ENCODE measurements at places on chromosomes 12 and 14.

- DNase-seq, result no peak
These were observed 210.4 kb downstream of the EXOC5 start for GRCh38 chr14:57058319-57058718.

DNA sequence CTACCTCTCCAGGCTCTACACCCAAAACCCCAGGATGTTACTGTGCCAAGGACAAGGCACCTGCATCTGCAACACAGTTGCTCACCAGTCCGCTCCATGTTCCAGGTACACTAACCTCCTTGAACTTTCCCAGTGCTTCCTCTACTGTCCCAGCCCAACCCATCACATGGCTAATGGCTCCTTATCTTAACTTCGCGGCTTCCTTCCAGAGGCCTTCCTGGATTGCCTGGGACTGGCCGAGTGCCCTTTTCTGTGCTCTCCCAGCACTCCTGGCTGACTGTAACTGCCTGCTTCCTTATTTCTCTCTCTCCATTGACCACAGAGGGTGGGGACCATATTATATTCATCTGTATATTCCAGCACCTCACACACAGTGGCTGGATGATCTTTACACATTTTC, 20.9 kb downstream of the POMT2 start:
- DNase-seq, result no peak

DNA sequence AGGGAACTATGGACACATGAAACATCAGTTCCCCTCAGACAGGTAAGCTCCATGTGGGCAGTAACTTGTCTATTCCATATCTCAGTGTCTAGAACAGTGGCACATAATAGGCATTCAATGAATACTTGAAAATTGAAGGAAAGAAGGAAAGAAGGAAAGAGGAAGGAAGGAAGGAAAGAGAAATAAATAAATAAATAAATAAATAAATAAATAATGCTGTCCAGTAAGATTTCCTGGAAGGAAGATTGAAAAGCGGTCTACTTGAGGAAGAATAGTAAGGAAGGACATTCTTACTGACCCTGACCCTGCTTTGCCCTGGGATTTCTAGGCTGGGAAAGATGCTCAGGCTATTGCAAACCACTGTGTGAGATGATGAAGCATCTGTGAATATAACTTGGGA, 91.5 kb downstream of the PTPRR start:
- DNase-seq, result no peak

DNA sequence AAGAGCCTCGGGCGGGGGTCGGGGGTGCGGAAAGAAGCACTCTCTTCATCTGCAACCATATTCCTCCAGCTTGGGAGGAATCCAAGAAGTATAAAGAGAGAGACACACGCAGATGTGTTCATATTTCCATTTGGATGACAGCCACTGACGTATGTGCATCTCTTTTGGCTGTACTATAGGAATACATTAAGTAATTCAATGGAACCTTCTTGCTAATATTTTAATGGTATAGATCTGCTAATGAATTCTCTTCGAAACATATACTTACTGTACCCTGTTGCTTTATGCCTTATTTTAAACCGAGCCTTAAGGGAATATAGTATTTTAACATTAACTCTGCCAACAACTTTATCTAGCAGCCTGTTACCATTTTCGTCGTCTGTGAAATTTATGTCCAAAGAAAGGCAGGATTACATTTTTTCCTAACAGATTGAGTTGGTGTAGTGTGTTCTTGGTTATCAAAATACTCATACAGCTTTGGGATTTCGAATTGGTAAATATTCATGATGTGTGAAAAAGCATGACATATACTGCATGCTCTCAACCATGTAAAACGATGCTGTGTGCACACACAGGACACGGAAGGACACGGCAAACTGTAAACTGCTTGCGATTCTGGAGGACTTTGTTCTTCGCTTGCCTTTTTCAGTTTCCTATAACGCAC, 84.5 kb downstream of the CCDC88C start:
- DNase-seq, result no peak

GRCh38 chr12:26043135-26044006, 81.5 kb downstream of the BHLHE41 start:
- no peak for DNase-seq

GRCh38 chr14:29734732-29735131, 192.9 kb downstream of the PRKD1 start:
- DNase-seq, result no peak

- DNase-seq, result no peak
These were observed 147.1 kb downstream of the MED13L start for GRCh38 chr12:116130431-116130830.

DNA sequence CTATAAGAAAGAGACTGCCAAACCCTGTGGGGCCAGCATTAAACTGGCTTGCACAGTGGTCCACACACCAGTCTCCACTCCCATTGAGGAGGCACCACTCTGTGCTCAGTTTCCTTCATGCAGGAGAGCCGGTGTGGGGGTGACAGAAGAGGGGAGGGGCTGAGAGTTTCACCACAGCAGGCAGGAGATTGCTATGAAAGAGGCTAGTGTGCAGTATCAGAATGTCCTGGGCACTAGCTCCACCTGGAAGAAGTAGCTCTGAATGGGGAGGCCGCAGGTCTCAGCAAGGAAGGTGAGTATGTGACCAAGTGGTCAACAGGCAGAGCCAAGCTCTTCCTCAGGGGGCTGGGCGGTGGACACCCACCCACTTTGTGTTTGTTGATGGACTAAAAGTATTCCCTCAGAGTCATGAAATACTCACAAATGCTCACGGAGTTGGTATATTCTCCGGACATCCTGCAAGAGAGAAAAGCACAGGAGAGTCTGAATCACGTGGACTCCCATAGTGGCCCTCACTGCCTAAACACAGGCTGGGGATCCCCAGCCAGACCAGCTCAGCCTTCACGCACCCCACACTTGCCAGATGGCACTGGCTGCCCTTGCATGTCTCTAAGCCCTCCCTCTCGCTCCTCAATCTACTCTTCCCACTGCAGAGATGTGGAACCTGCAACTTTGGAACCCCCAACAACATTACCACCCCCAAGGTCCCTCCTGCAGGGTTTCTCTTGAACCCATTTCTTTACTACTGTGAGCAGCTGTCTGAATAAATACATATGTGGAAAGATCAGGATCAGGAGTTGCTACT, 7.8 kb upstream of the KRT72 start:
- DNase-seq, result no peak

DNA sequence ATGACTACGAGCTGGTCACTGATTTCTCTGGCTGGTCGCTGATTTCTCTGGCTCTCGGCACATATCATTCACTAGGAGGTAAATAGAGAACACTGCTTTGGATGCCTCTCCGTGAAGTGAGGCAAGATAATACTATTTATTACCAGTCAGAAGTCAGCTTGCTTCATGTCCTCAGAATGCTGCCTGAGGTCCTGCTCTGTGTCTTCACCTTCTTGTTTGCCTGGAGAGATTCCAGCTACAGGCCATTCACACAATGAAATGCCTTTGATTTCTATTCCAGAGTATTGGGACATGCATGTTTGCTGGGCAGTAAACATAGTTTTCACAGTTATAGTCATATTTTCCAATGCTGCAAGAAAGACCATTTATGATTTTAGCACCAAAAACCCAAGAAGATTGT, 106.7 kb downstream of the AEBP2 start:
- no peak for DNase-seq

DNA sequence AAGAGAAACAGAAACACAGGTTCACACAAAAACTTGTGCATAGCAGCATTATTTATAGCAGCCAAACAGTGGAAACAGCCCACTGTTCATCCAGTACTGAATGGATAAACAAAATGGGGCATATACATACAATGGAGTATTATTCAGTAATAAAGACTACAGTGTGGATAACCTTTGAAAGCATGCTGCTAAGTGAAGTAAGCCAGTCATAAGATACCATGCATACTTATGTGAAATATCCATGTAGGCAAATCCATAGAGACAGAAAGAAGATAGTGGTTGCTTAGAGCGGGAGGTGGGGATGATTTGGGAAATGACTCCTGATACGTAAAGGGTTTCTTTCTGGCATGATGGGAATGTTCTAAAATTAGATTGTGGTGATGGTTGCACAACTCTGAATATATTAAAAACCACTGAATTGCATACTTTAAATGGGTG, 99.4 kb downstream of the CRADD start:
- DNase-seq, result no peak

DNA sequence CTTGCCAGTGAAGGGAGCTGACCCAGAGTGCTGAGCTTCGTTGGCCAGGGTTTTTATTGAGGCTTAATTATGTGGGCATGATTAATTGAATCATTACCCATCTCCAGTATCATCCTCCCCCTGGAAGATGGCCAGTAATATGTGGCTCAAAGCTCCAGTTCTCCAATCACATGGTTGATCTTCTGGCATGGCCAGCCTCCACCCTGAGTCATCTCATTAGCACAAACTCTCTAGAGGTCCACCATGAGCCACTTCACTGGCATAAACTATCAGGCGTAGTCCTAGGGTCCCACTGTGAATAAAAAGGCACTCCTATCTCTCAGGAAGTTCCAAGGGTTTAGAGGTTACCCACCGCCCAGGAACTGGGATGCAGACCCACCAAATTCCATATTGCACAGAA, 135.0 kb downstream of the ANO6 start:
- DNase-seq, result no peak

- DNase-seq, result no peak
These were observed 26.3 kb downstream of the SLC15A4 start for GRCh38 chr12:128797119-128798118.

- no peak for DNase-seq
These were observed 66.9 kb upstream of the NRXN3 start for GRCh38 chr14:78103271-78103670.

DNA sequence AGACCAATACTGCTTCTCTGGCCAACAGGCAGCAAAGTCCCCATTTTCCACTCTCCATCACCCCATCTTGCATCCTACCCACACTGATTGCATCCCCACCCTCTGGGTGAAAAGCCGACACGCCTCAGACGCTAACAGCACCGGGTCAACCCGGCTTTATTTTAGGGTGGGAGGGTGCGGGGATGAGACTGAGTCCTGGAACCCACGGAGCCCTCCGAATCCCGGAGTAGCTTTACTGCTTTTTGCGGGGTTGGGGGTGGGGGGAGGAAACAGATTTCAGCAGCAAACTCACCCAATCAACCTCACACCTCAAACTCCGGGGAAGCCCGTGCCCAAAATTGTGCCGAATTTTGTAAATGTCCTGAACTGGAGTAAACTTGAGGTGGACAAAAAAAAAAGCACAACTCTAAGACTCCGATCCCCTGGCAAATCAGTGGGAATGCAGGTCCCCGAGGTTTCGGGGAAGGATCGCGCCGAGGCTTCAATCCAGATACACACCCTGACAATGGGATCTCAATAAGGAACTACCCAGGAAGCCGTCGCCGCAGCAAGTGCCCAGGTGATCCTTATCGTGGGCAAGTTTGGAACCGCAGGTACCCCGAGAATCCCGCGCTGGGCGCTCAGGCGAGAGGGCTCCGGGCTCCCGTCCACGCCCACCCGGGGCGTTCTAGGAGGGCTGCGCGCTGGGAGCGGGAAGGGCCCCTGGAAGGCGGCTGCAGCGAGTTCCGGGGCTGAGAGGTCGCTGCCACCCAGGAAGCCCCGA, 1.1 kb downstream of the GCH1 start:
- no peak for DNase-seq

DNA sequence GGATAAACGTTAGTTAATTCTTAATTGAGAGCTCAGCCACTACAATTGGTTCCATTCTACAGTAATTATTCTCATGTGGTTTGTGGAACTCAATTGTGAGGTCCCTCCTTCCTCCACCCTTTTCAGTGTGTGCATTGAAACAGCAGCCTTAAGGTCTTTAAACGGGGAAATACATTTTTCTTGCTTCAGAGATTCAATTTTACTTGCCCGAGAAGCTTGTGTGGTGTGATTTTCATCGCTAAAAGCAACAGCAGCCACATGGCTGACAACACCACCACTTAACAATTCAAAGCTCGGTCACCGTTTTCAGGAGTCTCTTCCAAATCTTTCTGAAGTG, 733 bp upstream of the PPFIBP1 start:
- no peak for DNase-seq

DNA sequence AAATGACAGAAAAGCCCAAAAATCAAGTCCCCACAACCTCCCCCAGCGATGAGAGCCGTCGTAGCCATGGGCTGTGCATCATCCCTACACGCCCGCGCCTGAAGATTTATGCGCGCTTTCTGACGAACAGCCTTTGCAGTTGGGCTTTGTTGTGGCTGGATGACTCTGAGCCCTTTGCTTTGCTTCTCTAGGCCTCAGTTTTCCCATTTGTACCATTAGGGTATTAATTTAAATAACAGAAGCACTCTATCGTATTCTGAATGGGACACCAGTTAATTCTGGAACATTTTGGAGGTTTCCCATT, 24.2 kb downstream of the SFSWAP start:
- no peak for DNase-seq

DNA sequence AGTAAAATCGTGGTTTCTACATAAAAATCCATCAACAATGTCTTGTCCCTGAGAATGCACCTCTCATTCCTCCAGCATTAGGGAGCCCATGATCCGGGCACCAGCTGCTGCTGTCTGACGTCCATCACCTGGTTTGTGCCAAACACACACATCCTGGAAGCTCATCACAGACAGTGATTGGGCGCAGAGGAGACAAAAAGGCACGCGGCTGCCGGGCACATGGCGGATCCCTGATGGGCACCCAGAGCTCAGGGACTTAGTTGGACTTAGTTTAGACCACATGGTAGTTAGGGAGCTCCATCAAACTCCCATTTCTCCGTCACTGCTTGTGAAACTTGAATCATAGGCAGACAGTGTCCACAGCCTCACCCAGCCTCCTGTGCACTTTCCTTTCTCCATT, 1059.3 kb downstream of the TMEM121 start:
- DNase-seq, result no peak

DNA sequence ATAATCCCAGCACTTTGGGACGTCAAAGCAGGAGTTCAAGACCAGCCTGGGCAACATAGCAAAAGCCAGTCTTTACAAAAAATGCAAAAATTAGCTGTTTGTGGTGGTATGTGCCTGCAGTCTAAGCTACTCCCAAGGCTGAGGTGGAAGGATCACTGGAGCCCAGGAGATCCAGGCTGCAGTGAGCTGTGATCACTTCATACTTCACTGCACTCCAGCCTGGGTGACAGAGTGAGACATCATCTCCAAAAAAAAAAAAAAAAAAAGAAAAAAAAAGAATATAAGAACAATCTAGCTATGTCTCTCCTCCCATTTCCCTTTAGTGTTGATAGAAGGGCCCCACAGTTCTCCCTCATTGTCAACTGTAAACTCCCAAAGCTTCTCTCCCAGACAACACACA, 3.5 kb upstream of the BCAT1 start:
- no peak for DNase-seq

Data from activated T-cell treated with anti-CD3 and anti-CD28 coated beads for 48 hours (primary cell).